Skin of body (tissue), 3 donors: ENCODE measurements at places on chromosomes 7 and 10. TPM values are rescaled to one million over a fixed set of nuclear protein-coding genes. Genes with fewer than 3 reads are reported as not detected.

DNA sequence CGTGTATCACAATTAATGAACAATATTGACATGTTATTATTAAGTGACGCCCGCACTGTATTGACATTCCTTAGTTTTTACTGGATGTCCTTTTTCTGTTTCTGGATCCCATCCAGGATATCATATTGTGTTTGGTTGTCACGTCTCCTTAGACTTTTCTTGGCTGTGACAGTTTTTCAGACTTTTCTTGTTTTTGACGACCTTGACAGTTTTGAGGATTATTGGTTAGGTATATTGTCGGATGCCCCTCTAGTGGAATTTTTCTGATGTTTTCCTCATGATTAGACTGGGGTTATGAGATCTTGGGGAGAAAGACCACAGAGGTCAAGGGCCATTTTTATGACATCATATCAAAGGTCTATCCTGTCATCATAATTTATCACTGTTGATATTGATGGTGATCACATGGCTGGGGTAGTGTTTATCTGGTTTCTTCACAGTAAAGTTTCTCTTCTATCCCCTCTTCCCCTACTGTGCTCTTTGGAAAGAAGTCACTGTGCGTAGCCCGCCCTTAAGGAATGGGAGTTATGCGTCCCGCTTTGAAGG is 11.1 kb downstream of the TAF3 start:
- no peak for DNase-seq

Gene TRIM73
- 1.7 TPM for total RNA-seq

DNA sequence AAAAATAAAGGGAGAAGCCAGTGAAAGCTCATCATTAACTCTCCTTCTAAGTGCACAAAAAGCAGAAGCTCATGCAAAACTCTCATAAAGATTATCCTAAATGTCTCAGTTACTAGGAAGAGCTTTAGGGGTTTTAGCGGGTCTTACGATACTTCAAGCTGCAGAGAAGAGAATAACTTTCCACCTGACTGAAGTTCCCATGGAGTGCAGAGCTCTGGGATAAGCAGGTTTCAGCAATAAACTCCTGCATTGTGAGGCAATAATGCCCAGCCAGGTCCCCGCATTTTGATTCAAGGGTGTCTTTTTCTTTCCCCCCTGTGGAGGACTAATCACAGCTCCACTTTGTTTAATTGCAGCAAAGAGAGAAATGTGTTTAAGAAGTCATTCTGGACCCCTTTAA is 241.9 kb upstream of the SP8 start:
- DNase-seq, result no peak

DNA sequence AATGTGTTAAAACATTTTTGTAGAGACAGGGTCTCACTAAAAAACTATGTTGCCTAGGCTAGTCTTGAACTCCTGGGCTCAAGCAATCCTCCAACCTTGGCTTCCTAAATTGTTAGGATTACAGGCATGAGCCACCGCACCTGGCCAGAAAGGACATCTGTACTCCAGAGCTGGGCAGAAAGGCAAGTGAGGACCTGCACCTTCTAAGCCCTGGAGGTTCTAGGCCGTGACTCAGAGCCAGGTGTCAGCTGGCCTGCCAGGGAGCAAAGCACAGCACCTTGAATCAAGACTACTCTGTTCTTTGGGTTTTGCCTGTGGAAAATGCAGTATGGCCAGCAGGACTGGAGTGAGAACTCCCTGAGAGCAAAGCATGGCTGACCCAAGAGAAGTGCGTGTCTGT is 396.5 kb downstream of the ADRA2A start:
- DNase-seq, result no peak

- no peak for DNase-seq
Measured at GRCh38 chr10:120048391-120048790, 155.9 kb downstream of the SEC23IP start.

GRCh38 chr7:121847041-121847440 is 25.9 kb upstream of the PTPRZ1 start:
- no peak for DNase-seq

Gene LIPM
- 17.1 TPM for total RNA-seq

Gene NAT16
- not detected for total RNA-seq

- no peak for DNase-seq
Measured at GRCh38 chr10:116080553-116080952, 192.5 kb downstream of the GFRA1 start.

Gene AMPH
- 3.5 TPM for total RNA-seq

Gene GRID2IP
- total RNA-seq, result 0.30 TPM

DNA sequence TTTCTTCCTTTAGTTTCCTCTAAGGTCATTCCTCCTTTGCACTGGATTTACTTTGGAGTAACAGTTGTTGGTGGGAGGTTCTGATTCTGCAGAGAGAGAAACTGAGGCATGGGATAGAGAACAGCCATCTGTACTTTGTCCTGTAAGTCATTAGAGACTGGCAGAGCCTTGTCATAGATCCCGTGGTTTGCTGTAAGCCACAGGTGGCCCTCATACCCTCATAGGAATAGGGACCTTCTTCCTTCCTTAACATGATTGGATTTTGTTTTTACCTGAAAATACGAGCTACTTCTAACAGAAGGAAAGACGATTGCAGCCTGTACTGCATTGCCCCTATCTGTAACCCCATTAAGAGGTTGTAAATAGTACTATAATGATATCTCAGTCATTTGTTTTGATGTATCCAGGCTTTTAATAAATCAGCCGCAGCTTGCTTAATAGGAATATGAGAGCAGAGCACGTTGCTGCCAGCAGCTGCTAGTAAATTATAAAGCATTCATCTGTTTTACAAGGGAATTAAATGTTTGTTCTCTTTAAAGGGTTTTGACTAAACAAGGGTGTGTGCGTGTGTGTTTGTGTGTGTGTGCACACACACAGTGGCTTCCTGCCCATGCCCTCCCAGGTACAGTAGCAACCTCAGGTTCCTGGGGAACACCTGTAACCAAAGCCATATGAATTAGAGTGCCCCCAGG is 249.8 kb downstream of the AUTS2 start:
- DNase-seq, result no peak

GRCh38 chr7:1106063-1106792 is 18.3 kb downstream of the GPER1 start:
- no peak for DNase-seq

Gene ZNF282
- 17.8 TPM for total RNA-seq

DNA sequence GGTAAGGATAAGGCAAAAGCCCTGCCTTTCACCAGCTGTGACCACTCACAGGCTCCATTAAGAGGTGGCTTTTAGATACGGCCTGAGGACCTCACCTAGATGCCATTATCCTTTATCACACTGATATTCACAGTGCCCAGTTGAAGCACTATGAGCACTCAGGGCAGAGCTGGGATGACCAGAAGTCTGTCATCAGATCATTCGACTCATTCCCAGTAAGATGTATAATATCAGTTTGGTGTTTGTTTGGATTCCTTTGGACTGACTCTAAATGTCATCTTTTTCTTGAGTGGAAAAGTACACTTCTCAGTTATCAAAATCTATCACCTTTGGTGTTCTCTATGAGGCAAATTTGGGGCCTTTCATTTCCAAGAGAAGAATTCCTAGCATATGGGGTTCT is 18.7 kb downstream of the CCDC136 start:
- no peak for DNase-seq

DNA sequence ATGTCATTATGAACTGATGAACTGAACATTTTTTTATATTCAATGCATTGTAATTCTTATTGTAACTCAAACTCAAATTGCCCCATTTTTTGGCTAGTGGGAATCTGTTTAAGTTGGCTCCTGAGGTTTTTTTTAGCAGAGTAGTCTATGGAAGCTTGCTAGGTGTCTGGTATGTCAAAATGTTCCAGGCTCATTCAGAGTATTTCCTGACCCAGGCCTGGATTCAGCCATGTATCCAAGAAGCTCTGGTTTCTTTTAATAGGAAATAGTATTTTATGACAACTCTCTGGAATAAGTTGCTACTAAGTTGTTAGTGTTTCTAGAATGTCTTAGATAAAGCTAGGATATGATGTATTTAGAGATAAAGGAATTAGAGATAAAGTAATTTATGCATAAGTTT is 288.0 kb downstream of the ARL4A start:
- no peak for DNase-seq

DNA sequence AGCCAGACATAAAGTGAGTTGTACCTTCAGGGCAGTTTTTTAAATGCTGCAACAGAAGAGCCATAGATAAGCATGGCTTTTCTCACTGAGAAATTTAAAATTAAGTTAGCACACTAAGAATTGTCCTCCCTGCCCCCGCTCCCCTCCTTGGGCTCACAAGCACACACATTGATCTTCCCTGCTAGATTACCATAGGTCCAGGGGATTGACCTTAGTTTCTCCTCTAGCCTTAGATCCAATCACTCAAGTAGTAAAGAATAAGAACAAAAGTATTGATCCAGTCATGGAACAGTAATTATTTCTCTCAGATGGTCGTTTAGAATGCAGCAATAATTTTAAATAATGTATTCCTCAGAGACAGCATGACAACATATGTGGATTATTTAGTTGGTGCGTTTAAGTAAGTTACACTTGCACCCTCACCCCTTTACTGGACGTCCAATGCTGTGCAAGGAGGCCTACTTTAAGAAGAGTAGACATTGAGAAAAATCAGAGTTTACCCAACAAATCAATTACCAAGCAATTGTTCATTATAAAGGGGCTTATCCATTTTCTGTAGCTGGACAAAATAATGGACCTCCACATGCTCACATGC is 683.5 kb upstream of the GALNT17 start:
- no peak for DNase-seq

DNA sequence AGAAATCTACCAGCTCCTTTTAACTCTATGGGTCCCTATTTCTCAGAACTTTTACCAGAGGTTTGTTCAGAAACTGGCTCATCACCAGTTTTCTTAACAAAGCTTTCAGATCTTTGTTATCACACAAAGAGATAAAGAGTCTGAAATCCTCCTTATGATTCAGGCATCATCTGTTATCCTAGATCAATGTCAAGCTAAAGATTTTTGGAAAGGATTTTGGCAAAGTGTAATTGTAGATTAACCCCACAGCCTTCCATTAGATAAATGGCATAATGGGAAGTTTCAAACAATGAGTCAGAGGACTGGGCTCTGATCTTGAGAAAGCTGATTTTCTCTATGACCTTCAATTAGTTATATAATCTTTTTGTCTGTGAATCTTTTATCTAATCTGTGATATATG is 192.2 kb downstream of the NXPH1 start:
- DNase-seq, result no peak

DNA sequence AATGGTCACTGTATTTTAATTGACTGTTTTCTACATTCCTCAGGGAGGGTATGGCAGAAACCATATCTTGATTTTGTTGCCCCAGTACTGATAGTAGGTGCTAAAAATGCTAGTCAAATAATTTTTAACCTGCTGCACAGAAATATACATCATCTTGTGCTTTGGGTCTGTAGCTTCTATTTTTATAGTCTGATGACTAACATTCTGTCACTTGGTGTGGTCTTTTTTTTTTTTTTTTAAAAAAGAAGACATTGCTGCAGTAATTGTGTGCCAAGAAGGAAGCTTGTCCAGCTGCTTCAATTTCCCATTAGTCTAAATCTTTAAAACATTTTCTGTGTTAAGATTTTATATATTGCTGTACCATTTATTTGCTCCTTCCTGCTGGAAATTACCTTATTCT is 83.6 kb downstream of the ICA1 start:
- DNase-seq, result no peak

- peak; percentile 20 for DNase-seq
Measured at GRCh38 chr10:110354322-110354766, 49.6 kb upstream of the SMNDC1 start.

DNA sequence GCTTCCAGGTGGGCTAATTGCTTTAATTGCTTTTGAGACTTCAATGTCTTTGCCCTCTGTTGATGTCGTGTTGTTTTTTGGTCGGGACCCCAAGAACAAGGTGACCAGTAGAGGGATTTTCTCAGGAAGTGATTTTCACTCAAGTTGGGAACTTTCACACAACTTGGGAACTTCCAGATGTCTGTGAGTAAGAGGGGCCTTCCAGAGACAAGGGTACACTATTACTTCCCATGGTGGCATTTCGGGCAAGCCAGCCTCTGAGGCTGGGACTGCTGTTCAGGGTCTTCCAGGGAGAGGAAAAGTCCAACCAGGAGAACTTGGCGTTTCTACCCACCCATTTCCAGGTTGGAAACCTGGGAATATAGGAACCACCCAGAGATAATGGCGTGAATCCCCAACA is 170.0 kb upstream of the CDCA7L start:
- no peak for DNase-seq

Gene ACSM6
- total RNA-seq, result 4.5 TPM

DNA sequence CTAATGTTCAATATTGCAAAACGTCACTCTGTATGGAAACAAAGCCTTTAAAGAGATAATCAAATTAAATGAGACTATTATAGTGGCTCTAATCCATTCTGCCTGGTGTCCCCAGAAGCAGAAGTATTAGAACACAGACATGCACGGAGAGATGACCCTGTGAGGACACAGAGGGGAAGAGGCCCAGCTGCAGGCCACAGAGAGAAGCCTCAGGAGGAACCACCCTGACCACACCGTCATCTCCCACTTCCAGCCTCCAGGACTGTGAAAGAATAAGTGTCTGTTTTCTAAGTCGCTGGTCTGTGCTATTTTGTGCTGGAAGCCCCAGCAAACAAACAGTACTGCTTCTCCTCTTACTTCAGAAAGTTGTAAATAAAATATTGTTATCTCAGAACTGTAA is 283.5 kb upstream of the ADARB2 start:
- DNase-seq, result no peak

GRCh38 chr7:82467020-82467419 is 23.4 kb upstream of the CACNA2D1 start:
- no peak for DNase-seq

DNA sequence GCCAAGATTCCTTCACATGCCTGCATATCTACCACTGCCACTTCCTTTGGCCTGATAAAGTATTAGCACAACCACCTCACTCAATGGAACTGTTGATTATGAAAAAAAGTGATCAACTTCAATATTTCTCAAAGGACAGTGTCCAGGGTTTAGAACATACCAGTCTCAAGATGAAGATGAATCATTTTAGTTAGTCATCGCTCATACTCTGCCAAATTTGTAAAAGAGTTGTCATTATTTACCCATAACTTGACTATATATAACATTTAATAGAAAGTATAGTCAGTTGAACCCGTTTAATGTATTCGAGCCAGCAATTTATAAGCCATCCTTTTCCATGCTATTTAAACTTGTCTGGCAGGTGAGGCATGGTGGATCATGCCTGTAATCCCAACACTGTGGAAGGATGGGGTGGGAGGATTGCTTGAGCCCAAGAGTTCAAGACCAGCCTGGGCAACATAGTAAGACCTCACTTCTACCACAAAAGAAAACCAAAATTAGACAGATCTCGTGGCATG is 33.2 kb downstream of the SPAM1 start:
- no peak for DNase-seq

- peak; percentile 75 for DNase-seq
Measured at GRCh38 chr10:59668096-59668495, 41.6 kb downstream of the SLC16A9 start.
